CD4-positive, alpha-beta T cell (primary cell): ENCODE measurements at places on chromosomes 2 and 18.

- peak overlapping the region; percentile 66 for H3K27ac ChIP-seq
- peaks cover 25% of the 10 kb centered on the region for H3K36me3 ChIP-seq
- H3K4me1 ChIP-seq: peaks cover 85% of the 10 kb centered on the region
- H3K27me3 ChIP-seq: no peaks in the 10 kb centered on the region
These were observed 616 bp downstream of the RNPEPL1 start for GRCh38 chr2:240568678-240569522.

DNA sequence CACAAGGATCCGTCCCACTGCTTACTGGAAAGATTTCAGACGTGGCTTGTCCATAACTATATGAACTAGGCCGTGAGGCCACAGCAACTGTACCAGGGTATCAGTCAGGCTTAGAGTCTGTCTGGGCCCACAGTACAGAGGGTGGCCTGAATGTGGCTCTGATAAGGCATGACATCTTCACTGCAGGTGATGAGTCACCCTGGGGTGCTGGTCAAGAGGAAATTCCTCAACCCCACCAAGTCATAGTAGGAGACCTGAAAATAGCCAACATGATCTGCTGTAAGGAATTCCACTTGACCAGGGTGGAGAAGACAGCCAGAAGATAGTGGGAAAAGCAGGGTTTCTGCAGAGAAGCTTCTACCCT is 107.7 kb downstream of the INHBB start:
- no peak overlapping the region for H3K4me3 ChIP-seq
- H3K27ac ChIP-seq: no peak overlapping the region
- no peaks in the 10 kb centered on the region for H3K27me3 ChIP-seq
- no peaks in the 10 kb centered on the region for H3K4me1 ChIP-seq
- no peak for DNase-seq

- no peak overlapping the region for H3K4me3 ChIP-seq
- no peaks in the 10 kb centered on the region for H3K4me1 ChIP-seq
- no peak for DNase-seq
- no peaks in the 10 kb centered on the region for H3K27me3 ChIP-seq
- H3K36me3 ChIP-seq: no peaks in the 10 kb centered on the region
These were observed 1109.2 kb downstream of the LRP1B start for GRCh38 chr2:141021611-141022010.

DNA sequence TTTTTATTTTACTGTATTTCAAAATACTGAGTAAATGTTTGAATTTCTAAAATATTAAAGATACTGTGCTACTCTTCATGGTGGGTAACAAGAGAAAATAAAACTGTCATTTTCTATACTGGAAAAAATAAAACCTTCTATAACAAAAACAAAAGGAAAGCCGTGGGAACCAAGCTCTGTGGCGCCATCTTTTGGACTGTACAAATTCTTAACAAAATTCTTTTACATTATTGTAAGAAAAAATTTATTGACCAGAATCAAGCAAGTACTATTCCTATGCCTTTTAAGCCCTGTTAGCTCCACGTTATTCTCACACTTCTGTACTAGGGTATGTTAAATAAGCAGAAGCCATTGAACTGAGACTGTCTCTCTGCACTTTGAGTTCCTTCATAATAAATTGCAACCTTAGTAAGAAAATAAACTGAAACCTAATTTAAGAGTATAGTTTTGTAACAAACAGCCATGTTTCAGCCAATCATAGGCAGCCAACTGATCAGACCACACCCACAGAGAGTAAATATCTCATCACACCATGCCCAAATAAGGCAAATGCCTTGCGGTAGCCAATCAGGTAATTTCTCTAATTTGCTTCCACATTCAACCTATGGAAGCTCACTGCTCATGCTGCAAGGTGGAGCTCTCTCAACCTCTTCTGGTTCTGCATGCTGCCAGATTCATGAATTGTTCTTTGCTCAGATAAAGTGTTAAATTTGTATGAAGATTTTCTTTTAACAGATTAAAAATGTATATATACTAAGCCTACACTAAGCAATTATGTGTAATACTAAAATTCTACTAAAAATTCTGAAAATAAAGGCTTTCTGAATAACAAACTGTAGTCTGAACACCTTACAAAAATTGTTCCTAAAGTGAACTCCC is 42.2 kb downstream of the HIBCH start:
- H3K27ac ChIP-seq: no peak overlapping the region
- H3K4me1 ChIP-seq: no peaks in the 10 kb centered on the region
- no peaks in the 10 kb centered on the region for H3K27me3 ChIP-seq
- H3K4me3 ChIP-seq: no peak overlapping the region
- no peak for DNase-seq

DNA sequence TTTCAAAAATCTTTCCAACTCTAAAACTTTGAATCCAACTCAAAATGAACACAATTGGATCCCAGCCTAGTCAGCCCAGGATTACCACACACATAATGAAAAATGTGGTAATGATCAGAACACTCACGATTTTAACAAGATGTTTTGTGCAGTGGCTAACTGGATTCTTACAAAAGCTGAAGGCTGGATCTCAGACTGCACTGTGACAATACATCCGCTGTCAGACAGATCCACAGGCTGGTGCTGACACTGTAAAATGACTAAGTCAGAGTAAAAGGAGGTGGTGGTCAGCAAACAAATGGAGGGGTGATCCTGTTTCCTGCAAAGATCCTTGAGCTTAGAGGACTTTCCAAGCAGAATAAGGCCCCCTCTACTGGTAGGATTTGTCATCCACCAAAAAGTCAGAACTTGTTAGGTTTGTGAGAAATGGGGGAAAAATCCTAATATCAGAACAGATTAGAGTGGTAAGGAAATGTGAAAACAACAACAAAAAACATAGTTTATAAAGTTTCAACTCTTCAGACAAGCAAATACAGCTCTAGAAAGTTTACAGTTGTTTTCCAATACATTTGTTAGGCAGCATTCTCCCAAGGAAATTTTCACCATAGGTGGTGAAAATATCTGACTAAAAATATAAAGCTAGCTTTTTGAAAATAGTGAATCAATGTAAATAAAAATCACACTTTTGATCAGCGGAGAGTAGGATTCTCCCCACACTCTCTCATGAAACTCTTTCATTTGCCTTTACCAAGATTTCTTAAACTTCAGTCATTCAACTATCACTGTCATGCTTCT is 211.9 kb downstream of the AGPS start:
- H3K27me3 ChIP-seq: peaks cover 2% of the 10 kb centered on the region
- no peak overlapping the region for H3K27ac ChIP-seq
- no peaks in the 10 kb centered on the region for H3K4me1 ChIP-seq
- DNase-seq: no peak

- no peaks in the 10 kb centered on the region for H3K27me3 ChIP-seq
- DNase-seq: no peak
- no peaks in the 10 kb centered on the region for H3K36me3 ChIP-seq
These were observed 125.0 kb downstream of the CACNB4 start for GRCh38 chr2:151973901-151974199.
